ENCODE measurements at places on chromosomes 4 and X.

DNA sequence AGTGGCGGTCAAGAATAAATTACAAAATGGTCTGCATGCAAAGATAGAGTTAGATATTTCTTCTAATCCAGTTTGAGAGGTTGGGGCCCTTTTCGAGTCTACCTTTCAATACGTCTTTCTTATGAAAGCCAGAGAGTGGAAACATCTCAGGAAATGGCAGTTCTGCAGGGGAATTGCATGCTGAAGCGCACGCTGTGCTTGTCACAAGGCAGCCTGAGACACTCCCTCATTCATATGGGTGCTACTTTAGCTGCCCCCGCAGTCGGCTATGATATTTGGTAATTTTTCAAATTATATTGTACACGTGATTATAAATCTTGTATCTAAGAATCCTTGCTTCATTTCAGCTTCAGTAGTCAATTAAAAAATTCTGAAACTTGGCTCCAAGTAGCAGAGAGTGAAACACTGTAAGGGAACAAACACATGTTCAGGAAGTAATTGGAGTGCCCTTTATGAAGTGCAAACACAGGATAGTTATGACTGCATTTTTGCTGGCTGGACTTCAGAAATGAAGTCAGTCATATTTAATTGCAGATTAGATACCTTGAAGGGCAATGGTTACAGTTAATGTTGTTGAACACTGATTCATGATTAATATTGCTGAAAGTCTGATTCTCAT, 145.5 kb upstream of the NAP1L5 start:
- DNase-seq = no peak

- DNase-seq = no peak
Observed at GRCh38 chr4:113733685-113734084, 27.9 kb downstream of the CAMK2D start.

DNA sequence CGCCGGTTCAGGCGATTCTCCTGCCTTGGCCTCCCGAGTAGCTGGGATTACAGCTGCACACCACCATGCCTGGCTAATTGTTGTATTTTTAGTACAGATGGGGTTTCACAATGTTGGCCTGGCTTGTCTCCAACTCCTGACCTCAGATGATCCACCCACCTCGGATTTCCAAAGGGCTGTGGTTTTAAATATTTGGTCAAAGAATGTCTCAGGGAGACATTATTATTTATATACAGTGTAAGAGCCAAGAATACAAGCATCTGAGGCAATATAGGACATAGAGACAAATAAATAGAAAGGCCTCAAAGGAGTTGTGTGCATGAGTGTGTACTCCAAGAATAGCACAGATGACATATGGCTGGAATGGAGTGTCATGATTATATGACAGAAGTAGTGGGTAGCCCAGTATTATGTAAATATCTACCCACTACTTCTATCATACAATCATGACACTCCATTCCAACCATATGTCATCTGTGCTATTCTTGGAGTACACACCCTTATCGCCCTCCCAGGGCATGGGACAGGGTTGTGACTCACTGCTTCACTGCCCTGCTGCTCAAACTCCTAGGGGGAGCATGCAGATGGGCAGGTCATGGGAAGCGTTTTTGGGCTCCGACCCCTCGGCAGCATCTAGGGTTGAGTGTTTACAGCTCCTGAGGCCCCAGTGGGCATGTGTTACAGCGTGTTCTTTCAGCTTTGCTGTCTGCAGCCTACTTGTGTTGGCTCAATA, 1649.8 kb upstream of the PCDH10 start:
- peak; percentile 81 for DNase-seq

DNA sequence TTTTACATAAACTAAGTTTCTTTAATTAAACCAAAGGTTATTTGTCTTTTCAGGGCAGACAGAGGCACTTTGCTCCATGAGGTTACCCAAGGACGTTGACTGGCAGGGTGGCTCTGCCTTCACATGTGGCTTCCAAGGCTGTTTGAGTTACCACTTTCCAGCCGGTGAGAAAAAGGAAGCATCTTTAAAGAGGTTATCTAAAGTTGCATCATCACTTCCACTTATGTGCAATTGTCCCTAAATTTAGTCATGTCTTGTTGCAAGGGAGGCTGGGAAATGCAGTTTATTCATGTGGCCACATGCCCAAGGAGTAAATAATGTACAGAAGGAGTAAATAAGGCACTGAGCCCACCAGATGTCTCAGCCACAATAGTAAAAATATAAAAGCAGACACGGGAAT, 29.0 kb upstream of the RAP1GDS1 start:
- no peak for DNase-seq

GRCh38 chr4:26992657-26993361, 132.2 kb downstream of the STIM2 start:
- peak; percentile 46 for DNase-seq

DNA sequence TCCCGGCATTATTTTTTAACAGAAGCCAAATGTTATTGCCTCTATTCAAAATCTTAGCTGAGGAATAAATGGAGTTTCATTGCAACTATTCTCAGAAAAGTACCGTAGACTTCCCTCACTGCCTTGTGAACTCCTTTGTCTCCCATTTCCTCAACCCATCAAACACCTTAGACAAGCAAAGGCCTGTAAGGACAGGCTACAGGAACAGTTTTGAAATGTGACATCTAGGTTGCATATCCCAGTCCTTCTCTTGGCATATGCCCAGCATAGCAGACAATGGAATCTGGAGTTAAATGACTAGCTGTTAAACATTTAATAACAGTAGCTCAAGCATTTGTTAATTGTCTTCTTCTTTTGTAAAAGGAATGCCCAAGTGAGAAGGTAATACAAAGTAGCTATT, 1371.7 kb downstream of the STIM2 start:
- DNase-seq = no peak

DNA sequence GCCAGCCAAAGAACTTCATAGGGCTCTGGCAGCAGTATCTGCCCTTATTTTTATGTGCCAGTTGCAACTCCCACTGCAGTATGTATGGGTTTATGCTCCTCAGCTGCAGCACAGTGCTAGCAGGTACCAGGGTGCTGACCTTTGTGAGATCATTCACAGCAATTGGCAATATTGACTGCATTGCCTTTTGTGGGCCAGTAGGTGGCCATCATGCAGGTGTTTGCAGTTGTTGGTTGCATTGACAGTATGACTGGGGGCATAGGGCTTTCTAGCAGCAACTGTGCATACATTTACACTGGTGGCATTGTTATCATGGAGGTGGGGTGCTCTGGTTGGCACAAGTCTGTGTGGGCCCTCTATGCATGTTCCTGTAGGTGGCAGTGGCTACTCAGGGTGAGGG, 42.5 kb downstream of the FAAH2 start:
- DNase-seq = no peak

GRCh38 chr4:145936997-145937901, 1.4 kb downstream of the ZNF827 start:
- DNase-seq = no peak

- DNase-seq = peak; percentile 94
Observed at GRCh38 chr4:67545199-67546003, at the start of gene CENPC. Gene CENPC (minus strand): TSS chr4:67545503. CDS start chr4:67545355, 148 bp downstream.

GRCh38 chr4:152586668-152587067, 50.8 kb upstream of the FBXW7 start:
- no peak for DNase-seq

GRCh38 chrX:50920132-50920531, 9.6 kb downstream of the BMP15 start:
- DNase-seq = no peak

DNA sequence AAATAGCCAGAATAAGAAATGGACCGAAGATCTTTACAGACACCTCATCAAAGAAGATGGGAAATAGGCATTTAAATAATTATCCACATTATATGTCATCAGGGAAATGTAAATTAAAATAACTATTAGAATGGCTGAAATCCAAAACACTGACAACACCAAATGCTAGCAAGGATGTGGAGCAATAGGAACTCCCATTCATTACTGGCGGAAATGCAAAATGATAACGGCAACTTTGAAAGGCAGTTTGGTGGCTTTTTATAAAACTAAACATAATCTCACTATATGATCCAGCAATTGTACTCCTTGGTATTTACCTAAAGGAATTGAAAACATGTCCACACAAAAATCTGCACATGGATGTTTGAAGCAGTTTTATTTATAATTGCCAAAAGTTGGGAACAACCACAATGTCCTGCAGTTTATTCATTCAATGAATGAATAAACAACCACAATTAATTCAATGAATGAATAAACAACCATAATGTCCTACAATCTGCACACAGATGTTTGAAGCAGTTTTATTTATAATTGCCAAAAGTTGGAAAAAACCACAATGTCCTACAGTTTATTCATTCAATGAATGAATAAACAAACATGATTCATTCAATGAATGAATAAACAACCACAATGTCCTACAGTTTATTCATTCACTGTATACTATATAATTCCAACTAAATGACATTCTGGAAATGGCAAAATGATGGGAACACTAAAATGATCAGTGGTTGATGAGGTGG, 117.6 kb upstream of the PCDH18 start:
- DNase-seq = no peak

- DNase-seq = no peak
Observed at GRCh38 chr4:5224340-5224739, 173.1 kb downstream of the STK32B start.

GRCh38 chr4:108611365-108611764, 9.0 kb upstream of the RPL34 start:
- no peak for DNase-seq

- no peak for DNase-seq
Observed at GRCh38 chrX:104428231-104428630, 137.8 kb upstream of the IL1RAPL2 start.

- DNase-seq = no peak
Observed at GRCh38 chr4:175451238-175451965, 360.7 kb downstream of the GPM6A start.

DNA sequence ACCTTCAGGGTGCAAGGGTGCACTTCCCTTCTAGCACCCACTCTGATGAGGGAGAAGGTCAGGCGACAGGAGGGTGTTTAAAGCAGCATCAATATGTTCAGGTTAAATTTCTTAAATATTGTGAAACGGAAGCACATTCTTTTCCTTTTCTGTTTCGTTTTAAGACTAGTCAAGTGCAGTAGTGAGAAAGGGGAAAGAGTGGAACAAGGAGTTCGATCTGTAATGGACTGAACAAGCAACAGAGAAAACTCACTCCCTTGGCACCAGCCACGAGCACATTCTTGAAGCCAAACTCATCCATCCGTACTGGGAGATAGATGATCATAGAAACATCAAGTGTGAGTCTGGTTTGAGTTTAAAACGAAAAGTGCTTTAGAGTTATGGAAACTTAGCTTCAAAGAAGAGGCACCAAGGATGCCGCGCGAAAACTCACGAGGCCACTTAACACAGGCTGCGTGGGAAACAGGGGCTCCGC, 815 bp downstream of the FAM53A start:
- peak; percentile 69 for DNase-seq

DNA sequence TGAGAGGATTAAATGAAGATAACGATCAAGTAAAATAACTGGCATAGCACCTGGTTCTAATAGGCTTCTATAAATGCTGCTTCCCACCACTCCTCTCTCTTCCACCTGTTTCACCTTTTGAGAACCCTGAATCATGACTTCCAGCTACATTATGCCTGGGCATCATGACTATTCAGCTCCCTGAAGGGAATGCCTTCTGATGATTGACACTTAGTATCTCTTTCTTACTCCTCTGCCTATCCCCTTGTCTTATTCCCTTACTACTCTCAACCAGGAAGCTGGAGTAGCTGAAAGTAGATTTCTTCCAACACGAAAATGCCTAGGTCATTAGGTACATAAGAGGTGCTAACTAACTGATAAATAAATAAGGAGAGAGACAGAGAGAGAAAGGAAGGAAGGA, 24.7 kb upstream of the CXCL8 start:
- no peak for DNase-seq

DNA sequence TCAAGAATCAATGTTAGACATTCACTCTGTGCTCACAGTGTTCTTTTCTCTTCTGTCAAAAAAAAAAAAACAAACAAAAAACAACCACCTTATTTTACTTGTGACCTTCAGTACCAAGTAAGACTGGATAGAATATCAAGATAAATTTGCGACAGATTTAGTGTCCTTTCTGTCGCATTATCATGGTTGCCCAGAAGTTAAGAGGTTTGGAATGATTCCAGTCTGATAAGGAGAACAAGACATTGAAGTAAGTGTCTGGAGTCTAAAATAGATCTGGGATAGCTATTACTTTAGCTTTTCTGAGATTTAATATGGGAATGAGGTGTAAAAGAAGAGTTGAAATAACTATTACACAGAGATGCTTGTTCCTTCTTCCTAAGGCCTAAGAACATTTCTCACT, 31.7 kb downstream of the SNCA start:
- no peak for DNase-seq

DNA sequence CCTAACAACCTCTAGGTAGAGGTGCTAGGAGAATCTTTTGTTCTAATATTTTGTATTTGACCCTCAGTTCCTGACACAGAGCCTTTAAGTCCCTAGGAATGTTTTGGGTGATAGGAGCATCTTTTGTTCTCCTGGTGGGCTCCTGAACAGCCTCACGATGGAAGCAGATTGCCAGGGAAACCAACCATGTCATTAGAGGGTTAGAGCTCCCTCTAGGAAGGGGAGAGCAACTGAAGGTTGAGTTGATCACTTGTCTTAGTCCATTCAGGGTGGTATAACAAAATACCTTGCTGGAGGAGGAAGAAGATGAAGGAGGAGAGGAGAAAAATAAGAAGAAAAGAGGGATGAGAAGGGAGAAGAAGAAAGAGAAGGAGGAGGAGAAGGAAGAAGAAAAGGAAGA, 9.2 kb downstream of the VCX start:
- DNase-seq = no peak

- DNase-seq = no peak
Observed at GRCh38 chrX:130263016-130263415, 5.7 kb downstream of the ZNF280C start.

GRCh38 chr4:134499074-134499473, 297.5 kb upstream of the PABPC4L start:
- no peak for DNase-seq

DNA sequence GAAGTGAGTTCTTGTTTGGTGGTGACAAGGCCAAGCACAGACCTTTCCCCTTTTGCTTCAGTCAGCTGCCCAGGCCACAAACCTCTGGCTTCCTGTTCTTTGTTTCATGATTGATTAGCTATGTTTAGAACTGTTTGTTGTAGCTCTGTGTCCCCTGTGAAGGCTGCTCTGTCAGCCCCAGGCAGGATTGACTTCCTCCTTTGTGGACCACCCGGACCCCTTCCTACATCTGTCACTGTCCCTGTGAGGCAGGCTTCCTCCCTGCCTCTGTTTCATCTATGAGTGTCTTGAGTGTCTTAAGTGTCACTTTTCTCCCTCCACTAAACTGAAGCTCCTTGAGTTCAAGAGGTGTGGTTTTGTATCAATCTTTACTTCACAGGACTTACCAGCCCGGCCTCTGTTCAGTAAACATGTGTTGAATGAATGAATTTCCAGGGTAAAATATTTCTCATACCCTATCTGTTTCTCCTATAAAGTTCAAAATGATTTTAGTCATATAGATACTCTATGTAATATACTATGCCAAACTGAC, 83.5 kb downstream of the ZNF674 start:
- no peak for DNase-seq

- no peak for DNase-seq
Observed at GRCh38 chrX:71212536-71212935, 10.5 kb upstream of the GJB1 start.

GRCh38 chr4:112951362-112952312, 97.8 kb upstream of the ANK2 start:
- no peak for DNase-seq
